Lung (tissue), 17 donors: ENCODE measurements at places on chromosomes 12 and 14. TPM values are rescaled to one million over a fixed set of nuclear protein-coding genes. Genes with fewer than 3 reads are reported as not detected.

- no peak overlapping the region for H3K4me3 ChIP-seq
- no peak overlapping the region for H3K27ac ChIP-seq
- DNase-seq: no peak
- H3K36me3 ChIP-seq: no peaks in the 10 kb centered on the region
These were observed 1071.2 kb upstream of the USP15 start for GRCh38 chr12:61188801-61189595.

DNA sequence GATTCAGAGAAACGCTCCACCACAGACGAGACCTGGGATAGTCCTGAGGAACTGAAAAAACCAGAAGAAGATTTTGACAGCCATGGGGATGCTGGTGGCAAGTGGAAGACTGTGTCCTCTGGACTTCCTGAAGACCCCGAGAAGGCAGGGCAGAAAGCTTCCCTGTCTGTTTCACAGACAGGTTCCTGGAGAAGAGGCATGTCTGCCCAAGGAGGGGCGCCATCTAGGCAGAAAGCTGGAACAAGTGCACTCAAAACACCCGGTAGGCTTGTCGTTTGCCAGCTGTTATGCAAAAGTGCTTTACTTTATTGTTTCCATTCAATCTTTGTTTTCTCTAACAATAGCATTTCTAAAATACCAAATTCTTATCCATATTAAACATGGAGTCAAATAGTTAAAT, 287.3 kb downstream of the NAV3 start:
- H3K4me1 ChIP-seq: no peaks in the 10 kb centered on the region
- no peaks in the 10 kb centered on the region for H3K36me3 ChIP-seq
- no peak overlapping the region for H3K4me3 ChIP-seq
- H3K27me3 ChIP-seq: no peaks in the 10 kb centered on the region
- H3K27ac ChIP-seq: no peak overlapping the region

The SLC17A8 gene
- total RNA-seq: 0.43 TPM

The ESRRB gene
- total RNA-seq: 0.15 TPM

DNA sequence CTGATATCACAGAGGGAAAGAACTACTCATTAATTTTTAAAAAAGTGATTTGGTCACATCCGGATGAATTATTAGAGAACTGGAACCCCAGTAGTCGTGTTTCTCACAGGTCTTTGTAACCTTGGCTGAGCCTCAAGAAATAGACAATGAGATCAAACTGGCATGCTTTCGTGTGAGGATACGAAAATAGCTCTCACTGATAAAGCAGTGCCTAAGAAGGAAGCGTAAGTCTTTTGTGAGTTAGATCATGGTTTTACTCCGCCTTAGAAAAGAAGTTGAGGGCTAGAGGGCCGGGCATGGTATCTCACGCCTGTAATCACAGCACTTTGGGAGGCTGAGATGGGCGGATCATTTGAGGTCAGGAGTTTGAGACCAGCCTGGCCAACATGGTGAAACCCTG, 33.8 kb upstream of the GALNT16 start:
- peak; percentile 30 for DNase-seq
- H3K27ac ChIP-seq: no peak overlapping the region
- H3K36me3 ChIP-seq: peaks cover 3% of the 10 kb centered on the region
- no peaks in the 10 kb centered on the region for H3K27me3 ChIP-seq

The ITFG2 gene
- total RNA-seq: 43.0 TPM

GRCh38 chr12:3542911-3543310, 51.9 kb downstream of the PRMT8 start:
- H3K36me3 ChIP-seq: no peaks in the 10 kb centered on the region
- H3K27me3 ChIP-seq: no peaks in the 10 kb centered on the region
- no peak for DNase-seq
- H3K4me1 ChIP-seq: no peaks in the 10 kb centered on the region
- no peak overlapping the region for H3K27ac ChIP-seq

DNA sequence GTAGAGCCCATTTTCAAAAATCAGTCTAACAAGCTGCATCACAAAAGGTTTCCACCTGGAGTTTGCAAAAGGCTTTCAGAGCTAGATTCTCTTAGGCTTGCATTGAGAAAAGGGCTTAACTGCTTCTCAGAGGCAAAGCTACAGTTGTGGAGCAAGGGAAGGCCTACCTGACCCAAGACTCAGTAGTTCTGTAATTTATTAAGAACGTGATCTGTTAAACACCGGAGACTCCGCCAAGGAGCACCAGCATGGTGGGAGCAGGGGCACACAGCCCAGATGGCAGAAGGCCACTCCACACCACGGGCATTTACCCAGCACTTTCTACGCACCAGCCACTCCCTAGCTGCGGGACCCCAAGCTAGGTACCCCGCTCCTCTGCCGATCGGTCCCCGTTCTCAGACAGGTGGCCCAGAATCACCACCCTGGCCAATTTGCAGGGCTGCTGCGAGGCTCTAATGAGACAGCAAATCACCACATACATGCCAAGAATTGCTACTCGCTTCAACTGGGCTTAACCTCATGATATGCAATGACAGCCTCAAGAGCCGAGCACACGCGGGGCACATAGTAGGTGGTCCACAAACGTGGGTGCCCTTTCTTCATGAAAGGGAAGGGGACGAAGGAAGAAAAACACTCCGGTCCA, 1.5 kb downstream of the ITPK1 start:
- peak overlapping the region; percentile 98 for H3K27ac ChIP-seq
- no peaks in the 10 kb centered on the region for H3K4me1 ChIP-seq
- H3K36me3 ChIP-seq: no peaks in the 10 kb centered on the region
- no peaks in the 10 kb centered on the region for H3K27me3 ChIP-seq
- DNase-seq: no peak

GRCh38 chr12:50111693-50112455, at the start of gene COX14:
Gene COX14, plus strand, starts transcription at chr12:50112236. Its CDS starts 7,808 bp downstream, at chr12:50120044.
- H3K36me3 ChIP-seq: peaks cover 8% of the 10 kb centered on the region
- peak within 1 kb of the TSS; percentile 67 for H3K4me3 ChIP-seq
- H3K27ac ChIP-seq: peak within 1 kb of the TSS; percentile 95
- DNase-seq: peak; percentile 100

The SPIC gene
- not detected for total RNA-seq

The NDRG2 gene
- total RNA-seq: 50.6 TPM

- no peaks in the 10 kb centered on the region for H3K4me1 ChIP-seq
- DNase-seq: no peak
- H3K4me3 ChIP-seq: no peak overlapping the region
These were observed 151.1 kb upstream of the PKP2 start for GRCh38 chr12:33047666-33048065.

- peak overlapping the region; percentile 83 for H3K27ac ChIP-seq
- peak; percentile 17 for DNase-seq
- peaks cover 4% of the 10 kb centered on the region for H3K4me1 ChIP-seq
- no peaks in the 10 kb centered on the region for H3K27me3 ChIP-seq
- H3K36me3 ChIP-seq: no peaks in the 10 kb centered on the region
These were observed 606 bp downstream of the EP400 start for GRCh38 chr12:131950182-131950913.

DNA sequence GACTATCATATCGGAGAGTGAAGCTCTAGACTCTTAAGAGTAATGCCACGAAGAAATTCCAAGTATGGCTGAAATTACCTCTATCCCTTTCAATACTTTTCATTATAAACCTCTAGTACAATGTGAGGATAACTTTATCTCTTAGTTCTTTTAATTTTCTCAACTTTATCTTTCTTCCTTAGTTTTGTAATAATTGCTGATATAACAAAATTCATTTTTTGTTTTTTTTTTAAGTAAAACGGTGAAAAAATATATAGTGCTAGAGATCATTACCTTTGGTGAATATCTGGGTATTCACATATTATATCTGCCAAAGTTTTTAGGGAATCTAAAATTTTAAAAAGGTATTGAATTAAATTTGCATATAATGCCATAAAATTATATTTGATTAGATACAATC, 19.5 kb upstream of the DNAAF2 start:
- no peaks in the 10 kb centered on the region for H3K4me1 ChIP-seq
- H3K36me3 ChIP-seq: no peaks in the 10 kb centered on the region
- no peaks in the 10 kb centered on the region for H3K27me3 ChIP-seq
- H3K4me3 ChIP-seq: no peak overlapping the region

DNA sequence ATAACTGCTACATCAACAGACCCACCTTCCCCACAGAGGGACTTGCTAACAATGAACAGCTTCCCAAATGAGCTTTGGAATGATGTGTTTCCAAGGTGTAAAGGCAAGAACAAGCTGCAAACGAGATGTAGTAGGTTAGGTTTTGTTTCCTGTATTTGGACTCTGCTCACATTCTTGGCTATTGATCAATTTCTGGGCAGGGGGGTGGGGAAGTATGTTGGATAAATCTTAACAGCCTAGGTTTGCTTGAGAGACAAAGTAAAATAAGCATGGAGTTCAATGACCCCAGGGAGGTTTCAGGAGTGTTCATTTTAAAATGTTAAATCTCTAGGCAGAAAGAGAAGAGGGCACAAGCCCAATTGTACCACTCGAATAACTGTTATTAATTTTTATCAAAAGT, 146.6 kb downstream of the DPY19L2 start:
- no peaks in the 10 kb centered on the region for H3K27me3 ChIP-seq
- no peaks in the 10 kb centered on the region for H3K36me3 ChIP-seq
- no peak overlapping the region for H3K27ac ChIP-seq
- no peaks in the 10 kb centered on the region for H3K4me1 ChIP-seq

DNA sequence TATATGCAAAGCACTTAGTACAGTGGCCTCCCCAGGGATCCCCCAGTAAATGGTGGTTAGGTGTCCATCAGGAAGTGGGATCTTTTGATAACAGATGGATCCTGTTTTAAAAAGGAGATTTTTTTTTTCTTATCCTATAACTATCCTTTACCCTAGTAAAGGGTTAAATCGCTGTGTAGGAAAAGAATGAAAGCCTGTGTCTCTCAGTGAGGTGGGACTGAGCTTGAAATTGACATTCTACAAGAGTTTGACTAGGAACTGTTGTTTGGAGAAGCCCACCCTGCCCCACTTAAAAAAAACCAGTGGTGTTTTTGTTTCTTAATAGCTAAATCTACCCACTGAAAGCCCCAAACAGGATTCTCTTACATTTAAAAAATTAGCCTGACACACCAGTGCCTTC, 112.2 kb upstream of the EGLN3 start:
- H3K27ac ChIP-seq: no peak overlapping the region
- H3K27me3 ChIP-seq: no peaks in the 10 kb centered on the region
- DNase-seq: no peak
- no peak overlapping the region for H3K4me3 ChIP-seq
- no peaks in the 10 kb centered on the region for H3K36me3 ChIP-seq

The KRT85 gene
- total RNA-seq: not detected

- H3K4me3 ChIP-seq: no peak overlapping the region
- H3K36me3 ChIP-seq: no peaks in the 10 kb centered on the region
- DNase-seq: peak; percentile 62
- peaks cover 14% of the 10 kb centered on the region for H3K4me1 ChIP-seq
- H3K27me3 ChIP-seq: no peaks in the 10 kb centered on the region
- H3K27ac ChIP-seq: no peak overlapping the region
These were observed 90.1 kb downstream of the STXBP6 start for GRCh38 chr14:24959791-24960331.

DNA sequence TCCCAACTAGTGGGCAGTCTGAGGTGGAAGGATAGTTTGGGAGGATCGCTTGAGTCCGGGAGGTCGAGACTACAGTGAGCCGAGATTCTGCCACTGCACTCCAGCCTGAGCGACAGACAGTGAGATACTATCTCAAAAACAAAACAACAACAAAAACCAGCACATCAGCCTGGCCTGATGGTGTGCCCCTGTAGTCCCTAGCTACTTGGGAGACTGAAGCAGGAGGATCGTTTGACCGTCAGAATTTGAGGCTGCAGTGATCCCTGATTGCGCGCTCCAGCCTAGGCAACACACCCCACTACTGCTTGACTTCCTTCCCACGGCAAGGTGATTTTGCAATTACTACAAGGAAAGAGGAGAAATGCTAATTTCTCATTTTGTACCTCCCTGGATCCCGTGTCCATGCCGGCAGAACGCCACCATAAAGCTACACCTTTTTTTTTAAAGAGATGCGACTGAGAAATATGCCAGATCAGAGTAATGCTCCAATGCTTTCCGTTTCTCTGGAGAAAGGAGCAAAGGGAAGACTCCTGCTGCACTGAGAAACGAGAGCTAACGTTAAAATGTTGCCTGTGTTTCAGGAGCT, 672 bp upstream of the SCFD1 start:
- DNase-seq: no peak
- H3K4me1 ChIP-seq: peaks cover 5% of the 10 kb centered on the region
- no peaks in the 10 kb centered on the region for H3K27me3 ChIP-seq
- H3K4me3 ChIP-seq: peak overlapping the region; percentile 76
- peak overlapping the region; percentile 93 for H3K27ac ChIP-seq

The DACT1 gene
- 22.4 TPM for total RNA-seq

The ZC3H10 gene
- 7.9 TPM for total RNA-seq

- no peaks in the 10 kb centered on the region for H3K4me1 ChIP-seq
- H3K27me3 ChIP-seq: no peaks in the 10 kb centered on the region
- no peak overlapping the region for H3K27ac ChIP-seq
- no peak for DNase-seq
These were observed 10.6 kb upstream of the VWF start for GRCh38 chr12:6135071-6135470.

GRCh38 chr12:94149119-94149780, 873 bp downstream of the PLXNC1 start:
- H3K27ac ChIP-seq: no peak overlapping the region
- H3K36me3 ChIP-seq: no peaks in the 10 kb centered on the region
- DNase-seq: no peak
- peaks cover 15% of the 10 kb centered on the region for H3K4me1 ChIP-seq
- H3K27me3 ChIP-seq: peaks cover 51% of the 10 kb centered on the region
- H3K4me3 ChIP-seq: peak overlapping the region; percentile 59

DNA sequence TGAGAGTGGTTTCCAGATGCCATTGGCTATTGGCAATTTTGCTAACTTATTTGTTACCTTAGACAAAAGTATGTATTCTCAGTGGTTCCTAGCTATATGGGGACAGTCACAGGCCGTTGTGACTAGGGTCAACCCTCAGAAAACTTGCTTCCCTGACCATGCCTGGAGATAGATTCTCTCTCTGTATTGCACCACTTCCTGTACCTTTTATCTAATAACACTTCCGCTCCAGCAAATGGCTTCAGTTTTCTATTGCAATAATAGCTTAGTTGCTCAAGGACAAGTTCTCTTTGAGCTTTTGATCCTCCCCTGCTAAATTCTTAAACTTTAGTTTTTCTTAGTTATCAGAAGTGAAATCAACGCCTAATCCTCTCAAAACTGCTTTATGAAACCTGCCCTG, 338.0 kb downstream of the RMST start:
- no peaks in the 10 kb centered on the region for H3K4me1 ChIP-seq
- H3K4me3 ChIP-seq: no peak overlapping the region
- no peaks in the 10 kb centered on the region for H3K36me3 ChIP-seq
- DNase-seq: no peak

GRCh38 chr12:52215587-52216031, 17.4 kb upstream of the KRT7 start:
- no peak overlapping the region for H3K4me3 ChIP-seq
- H3K36me3 ChIP-seq: no peaks in the 10 kb centered on the region
- peaks cover 3% of the 10 kb centered on the region for H3K4me1 ChIP-seq
- no peak for DNase-seq

- no peaks in the 10 kb centered on the region for H3K4me1 ChIP-seq
- H3K27me3 ChIP-seq: no peaks in the 10 kb centered on the region
- H3K4me3 ChIP-seq: peak within 1 kb of the TSS; percentile 44
These were observed at the start of gene PAPLN for GRCh38 chr14:73237219-73237785. Gene PAPLN, plus strand, starts transcription at chr14:73237506. Its CDS starts 2,273 bp downstream, at chr14:73239779.

The IAPP gene
- total RNA-seq: not detected

The SIX6 gene
- not detected for total RNA-seq

The CLEC4D gene
- total RNA-seq: 1.6 TPM

The DLK1 gene
- 1.2 TPM for total RNA-seq
